D341Med (cell line): ENCODE measurements at places on chromosomes 16 and 17.

DNA sequence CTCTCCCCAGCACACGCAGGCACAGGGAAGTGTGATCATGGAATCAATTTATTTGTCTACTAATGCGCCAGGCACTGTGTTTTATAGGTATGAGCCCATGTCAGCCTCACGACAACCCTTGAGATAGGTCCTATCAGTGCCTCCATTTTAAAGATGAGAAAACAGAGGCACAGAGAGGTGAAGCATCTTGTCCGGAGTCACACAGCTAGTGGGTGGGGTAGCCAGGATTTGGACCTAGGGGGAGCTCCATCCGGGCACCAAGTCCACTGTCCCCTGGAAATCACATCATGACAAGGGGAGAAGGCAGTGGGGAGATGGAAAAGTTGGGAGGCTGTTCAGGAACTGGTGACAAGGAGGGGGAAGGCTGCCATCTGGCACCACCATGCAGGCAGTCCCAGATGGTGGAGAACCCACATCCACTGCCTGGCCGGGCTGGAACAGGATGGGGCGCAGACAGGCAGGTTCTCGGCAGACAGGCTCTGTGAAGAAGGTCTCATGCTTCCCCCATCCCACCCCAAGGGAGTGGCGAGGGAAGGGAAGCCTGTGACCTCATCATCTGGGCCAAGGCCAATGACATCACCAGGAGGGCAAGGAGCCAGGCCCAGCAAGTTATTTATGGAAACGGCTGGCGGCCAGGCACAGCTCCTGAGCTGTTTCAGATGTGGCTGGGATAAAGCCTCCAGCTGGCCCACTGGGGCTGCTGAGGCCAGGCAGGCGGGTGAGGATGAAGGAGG, 126.0 kb upstream of the SDK2 start:
- peak; percentile 92 for DNase-seq

DNA sequence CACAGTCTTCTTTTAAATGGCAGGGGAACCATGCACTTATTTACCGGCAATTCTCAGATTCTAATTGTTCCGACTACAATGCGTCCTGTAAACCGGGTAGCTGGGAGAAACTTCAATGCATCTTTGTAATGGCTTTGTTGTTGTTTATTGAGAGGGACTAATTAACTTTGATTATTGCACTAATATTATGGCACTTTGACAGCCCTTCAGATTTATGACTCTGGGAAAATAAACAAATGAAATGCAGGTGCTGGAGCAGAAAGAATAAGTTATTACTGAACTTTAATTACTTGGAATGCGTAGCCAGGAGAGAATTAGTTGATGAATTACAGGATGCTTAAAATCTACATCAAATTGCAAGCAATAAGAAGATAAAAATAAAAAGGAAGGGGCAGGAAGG, 77.0 kb downstream of the WWOX start:
- no peak for DNase-seq

GRCh38 chr16:89624777-89625761, 11.6 kb downstream of the DPEP1 start:
- DNase-seq, result no peak

- no peak for DNase-seq
Observed at GRCh38 chr17:33561569-33562334, 268.7 kb upstream of the ASIC2 start.

- DNase-seq, result no peak
Observed at GRCh38 chr17:56149266-56150036, 3.8 kb upstream of the ANKFN1 start.

GRCh38 chr17:15981208-15981607, 18.3 kb downstream of the ZSWIM7 start:
- DNase-seq, result no peak

- no peak for DNase-seq
Observed at GRCh38 chr17:11305524-11305923, 64.5 kb downstream of the SHISA6 start.

GRCh38 chr17:82053130-82053529, 1.4 kb downstream of the GPS1 start:
- no peak for DNase-seq

DNA sequence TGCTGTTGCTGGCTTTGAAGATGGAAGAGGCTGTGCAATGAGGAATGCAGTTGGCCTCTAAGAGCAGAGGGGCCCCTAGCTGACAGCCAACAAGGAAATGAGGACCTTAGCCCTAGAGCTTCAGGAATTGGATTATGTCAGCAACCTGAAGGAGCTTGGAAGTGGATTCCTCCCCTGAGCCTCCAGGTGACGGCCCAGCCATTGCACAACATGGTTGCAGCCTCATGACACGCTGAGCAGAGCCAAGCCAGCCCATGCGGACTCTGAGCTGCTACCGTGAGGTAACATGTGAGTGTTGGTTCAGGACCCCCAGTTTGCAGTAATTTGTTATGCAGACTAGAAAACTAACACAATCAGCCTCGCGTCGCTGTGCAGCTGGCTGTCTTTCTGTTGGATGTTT, 20.2 kb downstream of the CCDC42 start:
- DNase-seq, result no peak

DNA sequence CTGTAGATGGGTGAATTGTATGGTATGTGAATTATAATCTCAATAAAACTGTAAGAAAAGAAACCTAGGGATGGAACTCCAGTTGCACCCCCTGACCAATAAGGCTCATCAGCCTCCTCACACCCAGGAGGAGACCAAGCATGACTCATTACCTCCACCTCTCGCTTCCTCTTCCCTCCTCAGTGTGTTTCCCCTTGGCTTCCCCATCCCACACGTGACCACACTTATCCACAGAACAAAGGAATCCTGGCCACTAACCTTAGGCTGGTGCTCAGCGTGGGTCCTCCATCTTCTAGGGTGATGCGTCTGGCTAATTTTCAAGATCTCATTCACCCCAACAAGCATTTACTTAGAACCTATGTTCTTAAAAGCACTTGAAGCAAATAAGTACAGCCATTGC, 36.2 kb upstream of the MAP3K14 start:
- no peak for DNase-seq
